NCI-H446 treated with DMSO at 0.1 percent for 48 hours (cell line): ENCODE measurements at places on chromosomes 4 and X.
A peak's percentile ranks its signal among the peaks of the same experiment; 100 is the strongest.

DNA sequence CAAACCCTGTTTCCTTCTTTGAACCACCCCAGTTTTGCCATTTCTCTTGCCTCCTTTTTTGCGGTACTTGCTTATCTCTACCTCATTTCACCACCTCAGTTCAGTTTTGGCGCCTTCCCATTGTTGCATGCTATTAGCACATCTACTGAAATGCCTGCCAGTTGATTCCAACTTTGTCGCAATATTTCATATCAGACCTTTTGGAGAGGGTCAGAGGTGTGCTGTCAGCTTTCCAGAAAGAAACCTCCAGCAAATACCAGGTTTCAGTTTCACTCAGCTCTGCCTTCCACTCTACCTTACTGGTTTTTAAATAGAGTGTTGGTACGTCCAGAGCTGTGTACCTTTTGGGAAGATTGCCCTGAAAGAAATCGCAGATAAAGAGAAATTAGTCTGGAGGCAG is 91.9 kb upstream of the CPEB2 start:
- DNase-seq: no peak

DNA sequence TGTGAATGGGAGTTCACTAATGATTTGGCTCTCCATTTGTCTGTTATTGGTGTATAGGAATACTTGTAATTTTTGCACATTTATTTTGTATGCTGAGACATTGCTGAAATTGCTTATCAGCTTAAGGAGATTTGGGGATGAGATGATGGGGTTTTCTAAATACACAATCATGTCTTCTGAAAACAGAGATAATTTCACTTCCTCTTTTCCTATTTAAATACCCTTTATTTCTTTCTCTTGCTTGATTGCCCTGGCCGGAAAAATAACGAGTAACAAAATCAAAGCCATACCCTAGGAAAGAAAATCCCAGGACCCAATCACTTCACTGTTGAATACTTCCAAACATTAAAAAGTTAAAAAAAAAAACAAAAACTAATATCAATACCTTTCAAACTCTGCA is 67.7 kb upstream of the UGT2B4 start:
- DNase-seq: no peak

GRCh38 chr4:5753766-5754528 is 42.9 kb downstream of the EVC start:
- DNase-seq: no peak

- DNase-seq: no peak
Observed at GRCh38 chr4:162499478-162499877, 335.7 kb upstream of the FSTL5 start.

- peak; percentile 4 for DNase-seq
Observed at GRCh38 chr4:68271851-68272357, 26.4 kb upstream of the TMPRSS11B start.

DNA sequence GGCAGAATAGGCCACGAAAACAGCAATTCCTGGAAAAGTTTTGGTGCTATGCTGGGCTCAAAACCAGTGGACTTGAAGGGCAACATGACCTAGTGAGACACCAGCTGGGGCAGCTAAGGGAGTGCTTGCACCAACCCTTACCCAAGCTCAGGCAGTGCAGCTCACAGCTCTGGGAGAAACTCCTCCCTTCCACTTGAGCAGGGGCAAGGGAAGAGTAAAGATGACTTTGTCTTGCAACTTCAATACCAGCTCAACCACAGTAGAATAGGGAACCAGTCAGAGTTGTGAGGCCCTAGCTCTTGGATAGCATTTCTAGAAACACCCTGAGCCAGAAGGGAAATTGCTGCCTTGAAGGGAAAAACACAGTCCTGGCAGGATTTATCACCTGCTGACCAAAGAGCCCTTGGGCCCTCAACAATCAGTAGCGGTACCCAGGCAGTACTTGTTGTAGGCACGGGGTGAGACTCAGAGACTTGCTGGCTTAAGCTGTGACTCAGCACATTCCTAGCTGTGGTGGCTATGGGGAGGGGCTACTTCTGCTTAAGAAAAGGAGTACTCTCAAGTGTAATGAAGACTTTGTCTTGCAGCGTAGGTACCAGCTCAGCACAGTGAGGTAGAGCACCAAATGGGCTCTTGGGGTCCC is 19.7 kb upstream of the ABCG2 start:
- DNase-seq: no peak

DNA sequence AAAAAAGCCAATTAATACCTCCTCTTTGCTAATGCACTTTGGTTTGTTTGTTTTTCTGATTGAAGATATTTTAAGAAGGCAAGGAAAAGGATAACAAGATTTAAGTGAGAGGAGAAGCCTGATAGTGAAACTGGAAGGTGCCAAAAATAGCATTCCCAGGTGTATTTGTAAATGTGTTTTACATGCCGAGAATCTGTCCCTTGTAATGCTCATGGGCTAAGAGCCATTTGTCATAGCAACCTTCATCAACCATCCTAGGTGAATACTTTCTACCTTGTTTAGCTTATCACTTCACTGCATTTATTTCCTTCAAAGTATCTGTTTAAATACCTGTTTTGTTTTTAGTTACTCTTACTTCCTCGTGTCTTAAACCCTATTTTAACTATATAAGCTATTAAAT is 127.8 kb downstream of the KCTD8 start:
- no peak for DNase-seq

GRCh38 chr4:53813998-53814397 is 222.7 kb upstream of the LNX1 start:
- DNase-seq: no peak

DNA sequence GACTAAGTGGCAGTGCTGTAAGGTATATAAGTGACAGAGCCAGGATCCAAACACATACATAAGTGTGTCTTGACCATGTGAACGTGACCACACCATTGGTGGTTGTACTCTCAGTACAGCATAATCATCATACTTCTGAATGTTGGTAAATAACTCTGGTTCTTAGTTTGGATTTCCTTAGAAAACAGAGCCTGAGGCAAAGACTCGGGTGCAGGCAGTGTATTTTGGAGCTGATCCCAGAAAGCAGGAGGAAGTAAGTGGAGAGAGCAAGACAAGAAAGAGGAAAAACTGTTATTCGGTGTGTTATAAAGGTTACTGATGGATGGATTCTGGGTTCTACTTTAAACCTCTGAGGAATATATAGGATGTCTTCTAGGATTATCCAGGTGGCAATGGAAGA is 127.9 kb downstream of the SLC39A8 start:
- no peak for DNase-seq

- no peak for DNase-seq
Observed at GRCh38 chr4:23455456-23456158, 434.2 kb downstream of the PPARGC1A start.

GRCh38 chr4:87088186-87088585 is 132.2 kb downstream of the KLHL8 start:
- no peak for DNase-seq

DNA sequence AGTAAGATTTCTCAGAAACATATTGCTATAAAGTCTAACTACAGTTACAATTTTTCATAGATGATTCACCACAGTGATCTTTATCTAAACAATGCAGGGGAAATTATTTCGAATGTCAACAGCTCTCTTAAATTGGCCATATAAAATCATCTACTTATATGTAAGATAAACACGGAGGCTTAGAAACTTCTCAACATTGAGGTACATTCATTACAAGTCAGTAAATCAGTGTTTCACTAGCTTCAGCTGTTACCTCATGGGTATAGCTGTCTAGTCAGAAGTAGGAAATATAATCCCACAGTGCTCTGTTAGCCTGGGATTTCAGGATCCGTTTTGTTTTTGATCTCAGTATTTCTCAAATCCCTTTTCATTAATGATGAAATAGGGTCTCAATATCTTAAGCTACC is 43.2 kb downstream of the PCDH7 start:
- no peak for DNase-seq

GRCh38 chrX:154121961-154122360 is 22.1 kb upstream of the OPN1LW start:
- no peak for DNase-seq

DNA sequence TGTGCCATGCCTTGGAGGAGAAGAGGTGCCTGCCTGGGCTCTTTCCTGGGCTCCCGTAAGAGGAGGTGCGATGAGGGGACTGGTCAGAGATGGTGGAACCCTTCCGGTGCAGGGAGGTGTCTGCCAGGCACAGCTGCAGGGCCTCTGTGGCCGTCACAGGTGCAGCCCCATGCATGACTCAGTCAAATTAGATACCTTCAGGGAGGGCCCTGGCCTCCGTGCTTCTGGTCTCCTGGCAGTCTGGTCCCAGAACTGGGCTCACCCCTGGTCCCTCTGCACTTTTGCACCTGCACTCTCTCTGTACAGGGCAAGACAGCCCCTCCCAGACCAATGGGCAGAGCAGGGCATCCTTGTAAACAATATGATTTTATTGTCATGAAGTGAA is 49.9 kb upstream of the LRPAP1 start:
- DNase-seq: no peak

DNA sequence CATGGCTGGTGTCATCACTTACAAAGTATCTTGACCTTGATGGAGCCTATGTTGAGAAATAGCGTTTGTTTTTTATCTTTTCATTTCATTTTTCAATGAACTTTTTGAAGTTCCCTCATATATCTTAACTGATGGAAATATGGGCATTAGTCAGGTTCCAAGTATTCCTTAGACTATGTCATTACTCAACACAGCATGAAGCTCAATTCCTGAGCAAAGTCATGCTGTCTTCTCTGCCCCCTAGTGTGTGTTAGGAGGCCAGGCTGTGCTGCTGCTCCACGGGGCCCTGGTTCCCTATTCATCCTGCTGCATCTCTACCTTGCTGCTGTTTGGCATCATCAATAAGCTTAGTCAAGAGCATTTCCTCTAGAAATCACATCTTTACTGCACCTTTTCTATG is 40.9 kb downstream of the GPR143 start:
- no peak for DNase-seq

DNA sequence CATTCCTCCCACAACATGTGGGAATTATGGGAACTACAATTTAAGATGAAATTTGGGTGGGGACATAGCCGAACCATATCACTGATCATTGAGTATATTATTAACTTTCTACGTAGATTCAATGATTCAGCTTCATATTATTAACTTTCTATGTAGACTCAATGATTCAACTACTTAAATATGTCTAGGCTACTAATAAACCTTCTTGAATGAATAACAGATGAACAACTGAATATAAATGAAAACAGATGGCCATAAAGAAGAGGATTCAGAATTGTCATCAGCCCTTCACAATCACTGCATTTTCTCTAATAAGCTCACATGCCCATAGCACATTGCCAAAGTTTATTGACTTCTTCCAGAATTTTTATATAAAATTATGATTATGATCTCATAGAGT is 57.0 kb downstream of the CEP44 start:
- no peak for DNase-seq

DNA sequence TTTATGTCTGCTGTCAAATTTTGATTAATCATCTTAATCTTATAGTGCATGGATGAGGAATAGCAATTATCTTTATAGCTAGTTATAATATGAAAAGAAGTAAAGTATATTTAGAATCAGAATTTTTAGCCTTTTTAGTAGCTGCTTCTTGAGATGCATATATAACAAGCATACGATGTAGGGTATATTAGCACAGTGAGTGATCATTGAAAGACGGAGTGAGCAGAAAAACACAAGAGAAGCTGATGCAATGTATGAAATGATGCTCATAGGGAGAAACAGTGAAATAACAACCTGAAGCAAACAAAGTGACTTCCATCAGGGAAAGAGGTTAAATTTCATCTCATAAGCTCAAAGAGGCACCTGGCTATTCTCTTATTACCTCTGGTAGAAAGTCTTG is 77.0 kb downstream of the GLRA3 start:
- no peak for DNase-seq

DNA sequence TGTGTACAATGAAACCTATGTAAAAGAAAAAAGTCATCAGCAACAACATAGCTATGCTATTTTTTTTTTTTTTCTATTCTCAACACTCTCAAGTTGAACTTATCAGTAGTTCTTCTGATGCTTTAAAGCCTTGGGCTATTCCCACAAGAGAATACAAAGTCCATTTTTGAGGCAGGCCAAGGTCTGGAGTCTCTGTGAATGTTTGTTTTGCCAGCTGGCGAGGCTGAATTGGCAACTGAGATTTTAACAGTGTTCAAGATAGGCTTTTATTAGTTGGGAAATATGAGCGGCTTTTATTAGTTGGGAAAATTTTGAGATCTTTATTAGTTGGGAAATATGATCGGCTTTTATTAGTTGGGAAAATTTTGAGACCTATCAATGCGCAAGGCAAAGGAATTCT is 336.6 kb downstream of the SLITRK2 start:
- DNase-seq: no peak

DNA sequence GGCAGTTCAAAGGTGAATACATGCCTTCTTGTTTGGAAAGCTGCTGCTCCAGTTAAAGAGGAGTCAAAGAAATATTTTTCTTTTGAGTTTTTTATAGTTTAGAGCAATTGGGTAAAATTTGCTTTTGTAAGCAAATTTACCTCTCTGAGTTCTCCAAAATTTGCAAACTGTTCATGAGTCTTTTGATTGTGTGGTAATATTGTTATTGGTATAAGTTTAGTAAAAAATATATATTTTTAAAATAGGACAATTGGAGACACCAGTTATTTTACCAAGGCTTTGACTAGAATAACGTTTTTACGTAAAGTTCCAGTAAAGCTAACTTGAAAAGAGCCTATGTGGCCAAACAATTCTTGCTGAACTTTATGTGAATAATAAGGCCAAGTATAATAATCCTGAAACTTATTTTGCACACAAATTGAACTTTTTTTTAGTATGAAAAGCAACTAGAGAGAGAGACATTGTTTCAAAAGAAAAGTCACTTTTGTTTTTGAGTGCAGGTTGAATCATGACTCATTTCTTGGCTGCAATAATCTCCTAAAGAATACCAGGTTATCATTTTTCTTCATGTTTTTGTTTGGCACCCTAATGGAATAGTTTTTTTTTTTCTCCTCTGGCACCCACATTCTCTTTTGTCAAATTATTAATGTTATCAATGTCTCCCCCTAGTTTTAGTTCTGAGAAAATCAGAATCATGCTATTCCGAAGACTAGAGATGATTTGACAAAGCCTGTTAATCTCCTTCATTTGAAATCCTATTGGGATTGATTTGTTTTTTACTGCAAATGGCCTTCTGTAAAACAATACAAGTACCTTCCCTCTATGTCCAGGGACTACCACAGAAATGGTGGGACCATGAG is 57.1 kb downstream of the UGT2B10 start:
- DNase-seq: no peak

DNA sequence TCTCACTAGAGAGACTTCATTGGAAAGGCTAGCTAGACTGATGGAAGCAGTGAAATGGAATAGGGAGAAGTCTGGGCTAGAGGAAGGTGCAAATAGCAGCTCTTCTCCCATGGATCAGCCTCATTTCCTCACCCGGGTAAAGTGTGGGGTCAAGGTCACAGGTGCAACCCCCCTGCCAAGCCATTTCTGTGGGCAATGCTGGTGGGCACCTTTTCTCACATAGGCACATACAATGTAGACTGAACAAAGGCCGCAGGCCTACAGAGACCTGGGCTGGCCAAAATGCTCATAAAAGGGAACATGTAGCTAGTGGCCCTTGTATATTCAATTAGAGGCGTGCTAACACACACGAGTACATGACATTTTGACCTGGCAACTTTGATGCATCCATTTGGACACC is 71.5 kb upstream of the EFNB1 start:
- no peak for DNase-seq

GRCh38 chr4:151176685-151177084 is 77.3 kb downstream of the RPS3A start:
- DNase-seq: no peak
